ENCODE measurements at places on chromosomes 16 and 17.

- no peak for DNase-seq
Observed at GRCh38 chr17:32356750-32357149, 6.8 kb downstream of the ZNF207 start.

DNA sequence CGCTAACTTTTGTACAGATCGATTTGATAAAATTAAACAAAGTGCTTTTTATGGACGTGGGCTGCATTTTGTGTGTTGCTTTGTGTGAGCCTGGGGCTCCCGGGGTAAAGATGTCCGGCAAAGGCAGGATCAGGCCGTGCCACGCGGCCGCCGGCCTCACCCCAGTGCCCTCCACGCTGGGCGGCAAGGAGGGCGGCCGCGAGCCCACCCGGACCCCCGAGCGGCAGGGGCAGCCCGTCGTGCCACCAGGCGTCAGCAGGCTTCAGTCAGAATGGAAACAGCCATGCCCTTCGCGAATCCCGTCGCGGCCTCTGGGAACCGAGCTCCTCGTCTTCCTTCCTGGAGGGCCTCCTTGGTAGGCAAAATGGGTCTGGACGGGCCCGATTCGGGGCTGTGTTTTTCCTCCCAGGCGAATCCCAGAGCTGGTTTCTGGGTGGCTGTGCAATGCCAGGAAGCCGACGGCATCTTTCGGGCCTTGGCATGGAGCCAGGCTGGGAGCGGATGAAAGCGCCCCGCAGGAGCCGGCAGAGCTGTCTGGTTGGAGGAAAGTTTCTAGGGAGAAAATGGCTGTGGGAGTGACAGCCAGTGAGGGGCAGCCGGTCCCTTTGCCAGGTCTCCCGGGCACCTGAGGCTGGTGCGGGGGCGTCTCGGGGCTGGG lies 5.5 kb downstream of the SOX8 start:
- no peak for DNase-seq

GRCh38 chr16:77986011-77986740 lies 36.2 kb upstream of the CLEC3A start:
- DNase-seq: no peak

DNA sequence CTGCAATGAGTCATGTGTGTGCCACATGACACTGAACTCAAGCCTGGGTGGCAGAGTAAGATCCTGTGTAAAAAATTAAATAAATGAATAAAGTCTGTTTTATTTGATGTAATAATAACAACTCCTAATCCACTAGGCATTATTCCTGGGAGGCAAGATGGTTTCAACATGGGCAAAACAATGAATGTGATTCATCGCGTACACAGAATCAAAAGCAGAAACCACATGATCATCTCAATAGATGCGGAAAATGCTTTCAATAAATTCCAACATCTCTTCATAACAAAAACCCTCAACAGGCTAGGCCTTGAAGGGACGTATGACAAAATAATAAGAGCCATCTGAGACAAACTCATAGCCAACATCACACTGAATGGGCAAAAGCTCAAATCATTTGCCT lies 195.4 kb downstream of the CDH11 start:
- no peak for DNase-seq

- no peak for DNase-seq
Observed at GRCh38 chr17:50689251-50689650, 18.5 kb downstream of the ANKRD40 start.

DNA sequence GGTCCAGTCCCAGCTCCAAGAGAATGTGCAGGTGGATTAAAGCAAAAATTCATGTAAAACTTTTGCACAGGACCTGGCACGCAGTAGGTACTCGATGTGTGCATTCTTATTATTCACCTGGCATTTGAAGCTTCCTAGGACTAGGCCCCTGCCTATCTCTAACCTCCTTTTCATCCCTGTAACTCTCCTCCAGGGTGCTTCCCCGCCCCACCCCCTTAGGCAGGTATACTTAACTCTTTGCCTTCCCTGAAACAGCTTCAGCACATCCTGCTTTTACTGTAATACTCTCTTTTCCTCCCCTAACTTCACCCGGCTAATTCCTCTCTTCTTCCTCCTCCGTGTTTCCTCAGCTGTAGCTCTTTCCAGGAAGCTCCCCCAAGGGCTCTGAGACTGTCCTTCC lies 54.8 kb downstream of the CDK5R1 start:
- DNase-seq: no peak

DNA sequence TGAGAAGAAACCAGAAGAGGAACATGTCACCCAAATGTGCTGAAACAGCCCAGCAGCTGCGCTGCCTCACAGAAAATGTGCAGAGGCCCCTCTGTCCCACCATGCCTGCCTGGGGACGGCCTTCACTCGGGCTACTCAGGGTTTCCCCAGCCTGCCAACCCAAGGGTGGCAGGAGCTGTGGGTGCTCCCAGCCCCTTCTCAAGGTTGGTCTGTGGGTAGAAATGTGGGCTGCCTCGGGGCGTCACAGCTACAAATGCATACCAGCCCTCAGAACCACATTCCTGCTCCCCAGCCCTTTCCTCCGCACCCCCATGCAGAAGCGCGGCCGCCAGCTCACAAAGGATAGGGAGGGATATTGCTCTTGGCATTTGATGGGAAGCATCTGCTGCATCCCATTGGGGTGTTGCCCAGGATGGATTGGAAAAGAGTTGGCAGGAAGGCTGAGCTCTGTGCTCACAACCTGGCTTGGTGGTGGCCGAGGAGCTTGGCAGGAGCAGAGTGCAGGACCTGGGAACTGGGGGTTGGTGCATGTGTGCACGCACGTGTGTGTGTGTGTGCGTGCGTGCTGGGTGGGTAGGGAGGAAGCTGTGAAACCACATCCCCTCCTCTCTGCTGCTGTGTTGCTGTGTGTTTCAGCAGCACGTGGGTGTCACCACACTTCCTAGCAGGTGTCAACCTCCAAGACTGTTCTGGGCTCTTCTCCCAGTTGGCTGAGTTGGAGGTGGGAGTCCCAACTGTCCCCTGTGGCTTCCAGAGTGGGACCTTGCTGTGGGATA lies 304.4 kb downstream of the SEC14L1 start:
- peak; percentile 76 for DNase-seq

GRCh38 chr16:27819356-27819755 lies 244.2 kb downstream of the GSG1L start:
- no peak for DNase-seq

GRCh38 chr17:65017207-65017774 lies 39.2 kb downstream of the GNA13 start:
- no peak for DNase-seq

DNA sequence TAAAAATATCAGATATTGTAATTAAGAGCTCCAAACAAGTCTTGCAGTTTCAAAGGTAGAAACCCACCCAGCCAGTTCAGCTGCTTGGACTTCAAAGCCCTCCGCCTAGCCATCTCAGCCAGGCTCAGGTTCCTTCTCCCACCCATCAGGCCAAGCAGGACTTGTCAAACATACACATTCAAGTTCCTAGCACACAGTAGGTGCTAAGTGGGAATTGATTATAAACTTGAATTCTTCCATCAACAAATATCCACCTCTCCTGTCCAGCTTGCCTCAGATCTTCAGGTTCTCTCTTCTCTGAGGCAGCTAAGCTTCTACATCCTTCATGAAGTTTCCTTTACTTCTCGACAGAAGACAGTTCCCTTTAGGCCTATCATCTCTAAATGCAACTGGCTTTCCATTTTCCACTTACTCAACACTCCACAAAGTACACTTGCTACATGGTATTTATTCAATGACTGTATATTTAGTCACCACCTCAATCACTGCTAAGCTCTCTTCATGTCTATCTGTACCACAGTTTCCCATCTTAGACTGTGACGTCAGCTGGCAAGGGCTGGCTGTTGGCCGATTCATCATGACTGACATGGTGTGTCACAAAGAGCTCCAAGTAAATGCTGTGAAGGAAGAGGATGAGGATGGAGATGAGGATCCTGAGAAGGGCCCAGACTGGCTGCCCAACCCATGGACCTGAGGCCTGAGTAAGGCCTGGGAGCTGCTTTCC lies 13.3 kb upstream of the COG7 start:
- DNase-seq: no peak

DNA sequence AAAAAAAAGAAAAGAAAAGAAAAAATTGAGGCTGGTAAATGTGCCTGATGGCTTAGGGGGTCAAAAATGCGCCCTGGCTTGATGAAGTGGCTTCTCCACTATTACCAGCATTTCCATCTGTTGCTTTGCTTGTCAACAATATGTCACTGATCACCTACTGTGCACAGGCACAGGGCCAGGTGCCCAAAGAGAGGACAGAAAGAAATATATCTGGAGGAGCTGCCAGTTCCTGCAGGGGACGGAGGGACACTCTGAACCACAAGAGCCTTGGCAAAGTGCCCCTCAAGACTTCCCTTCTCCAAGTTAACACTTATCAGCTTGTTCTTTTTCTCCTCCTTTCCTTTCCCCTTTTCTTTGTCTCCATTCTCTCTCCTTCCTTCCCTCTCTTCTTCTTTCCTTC lies 34.7 kb downstream of the GINS3 start:
- DNase-seq: no peak

DNA sequence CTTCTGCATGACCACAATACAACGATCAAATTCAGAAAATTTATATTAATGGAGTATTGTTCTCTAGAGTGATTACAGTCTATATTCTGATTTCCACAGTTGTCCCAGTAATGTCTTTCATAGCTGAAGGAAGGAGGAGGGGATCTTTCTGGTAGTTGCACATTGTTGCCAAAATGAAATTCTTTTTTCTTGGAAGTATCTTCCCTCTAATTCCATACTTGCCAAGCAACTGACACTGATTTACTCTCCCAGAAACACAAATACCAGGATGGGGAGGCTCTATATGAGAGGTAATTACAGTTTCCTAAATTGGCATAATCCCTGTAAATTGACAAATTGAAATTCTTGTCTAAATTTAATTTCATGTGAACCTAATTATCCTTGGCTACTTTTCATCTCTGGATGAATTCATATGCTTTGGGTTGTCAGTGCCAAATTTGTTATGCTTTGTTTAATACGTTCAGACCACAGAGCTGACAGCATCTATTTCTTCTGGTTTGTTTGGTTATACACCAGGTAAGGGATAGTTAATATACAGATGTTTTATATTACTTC lies 30.0 kb downstream of the NOL11 start:
- DNase-seq: no peak

GRCh38 chr17:38748892-38749222 lies 721 bp upstream of the PCGF2 start:
- DNase-seq: no peak

GRCh38 chr17:1160591-1161390 lies 19.0 kb downstream of the ABR start:
- no peak for DNase-seq

- no peak for DNase-seq
Observed at GRCh38 chr17:55140809-55141208, 124.0 kb upstream of the HLF start.

GRCh38 chr16:28188085-28188916 lies 23.5 kb downstream of the XPO6 start:
- DNase-seq: no peak

DNA sequence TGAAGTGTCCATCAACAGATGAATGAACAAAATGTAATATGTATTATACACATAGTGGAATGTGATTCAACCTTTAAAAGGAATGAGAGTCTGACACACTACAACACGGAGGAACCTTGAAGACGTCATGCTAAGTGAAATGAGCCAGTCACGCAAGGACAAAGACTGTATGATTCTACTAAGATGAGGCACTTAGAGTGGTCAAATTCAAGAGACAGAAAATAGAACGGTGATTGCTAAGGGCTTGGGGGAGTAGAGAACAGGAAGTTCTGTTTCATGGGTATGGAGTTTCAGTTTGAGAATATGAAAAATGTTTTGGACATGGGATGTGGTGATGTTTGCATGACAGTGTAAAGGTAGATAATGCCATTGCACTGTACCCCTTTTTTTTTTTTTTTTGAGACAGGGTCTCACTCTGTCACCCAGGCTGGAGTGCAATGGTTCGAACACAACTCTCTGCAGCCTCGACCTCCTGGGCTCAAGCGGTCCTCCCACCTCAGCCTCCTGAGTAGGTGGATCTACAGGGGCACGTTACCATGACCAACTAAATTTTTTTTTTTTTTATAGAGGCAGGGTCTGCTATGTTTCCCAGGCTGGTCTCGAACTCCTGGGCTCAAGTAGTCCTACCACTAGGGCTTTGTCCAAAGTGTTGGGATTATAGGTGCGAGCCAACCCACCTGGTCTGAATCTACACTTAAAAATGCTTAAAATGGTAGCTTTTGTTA lies 2.9 kb upstream of the CCDC102A start:
- DNase-seq: no peak

DNA sequence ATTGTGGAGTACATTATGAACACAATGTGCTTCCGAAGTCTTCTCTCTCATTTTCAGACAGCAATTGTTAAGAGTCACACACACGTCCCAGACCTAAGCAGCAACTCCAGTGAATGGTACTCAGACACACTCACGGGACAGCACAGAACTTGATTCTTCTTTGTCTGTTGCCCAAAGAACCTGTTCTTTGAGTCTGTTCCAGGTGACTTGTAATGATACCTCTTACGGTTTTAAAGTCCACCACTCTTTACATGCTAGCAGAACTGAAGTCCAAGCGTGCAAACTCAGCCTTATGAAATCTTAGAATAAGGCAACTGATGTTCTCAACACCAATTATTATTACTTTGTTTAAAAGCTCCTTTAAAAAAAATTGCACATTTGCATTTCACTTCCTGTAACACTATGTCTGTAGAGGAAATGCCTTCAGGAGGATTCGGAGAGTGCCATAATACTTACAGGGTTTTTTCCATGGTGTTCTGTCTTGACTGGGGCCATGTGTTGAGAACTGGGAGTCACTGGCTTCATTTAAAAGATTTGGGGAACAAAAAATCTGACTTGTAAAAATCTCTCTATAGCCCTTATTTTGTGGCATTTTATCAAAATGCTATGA lies 48.1 kb downstream of the MARF1 start:
- DNase-seq: no peak

- no peak for DNase-seq
Observed at GRCh38 chr17:4327606-4328005, 38.9 kb downstream of the UBE2G1 start.

DNA sequence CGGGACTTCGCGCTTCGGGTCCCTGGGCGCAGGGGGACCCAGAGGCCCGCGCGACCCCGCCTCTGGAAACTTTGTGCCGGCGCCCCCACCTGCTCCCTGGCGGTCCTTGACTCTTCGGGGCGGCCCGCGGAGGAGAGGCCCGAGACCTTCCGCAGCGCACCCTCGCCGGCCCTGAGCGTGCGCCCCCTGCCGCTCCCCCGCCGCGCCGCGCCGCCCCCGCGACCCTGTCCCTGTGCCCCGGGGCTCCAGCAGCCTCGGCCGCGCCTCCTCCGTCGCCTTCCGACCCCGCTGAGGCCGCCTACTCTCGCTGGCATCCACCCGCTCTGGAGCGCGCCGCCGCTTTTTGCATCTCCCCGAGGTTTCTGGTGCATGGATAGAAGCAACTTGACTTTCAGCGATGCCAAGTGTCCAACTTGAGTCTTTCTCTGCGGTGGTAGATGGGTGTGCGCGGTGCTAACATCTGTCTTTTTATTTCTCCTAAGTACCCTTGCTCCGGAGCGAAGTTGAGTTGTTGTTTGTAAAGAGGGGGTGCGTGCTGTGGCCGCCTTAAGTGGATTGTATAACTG lies 414 bp downstream of the DUSP14 start:
- DNase-seq: peak; percentile 78

GRCh38 chr17:45225051-45225700 lies 3.5 kb downstream of the FMNL1 start:
- DNase-seq: peak; percentile 70

GRCh38 chr17:31198026-31198425 lies 99.0 kb downstream of the OMG start:
- DNase-seq: no peak

Data from activated T-cell treated with anti-CD3 and anti-CD28 coated beads, Interleukin-2, amount 50 U/mL, for 1 hour (primary cell).